Ovary (tissue), 10 donors: ENCODE measurements at places on chromosomes 13 and 19. TPM values are rescaled to one million over a fixed set of nuclear protein-coding genes. Genes with fewer than 3 reads are reported as not detected.

Gene CHAF1A
- polyA plus RNA-seq = 8.6 TPM

Gene ZNF93
- 5.5 TPM for polyA plus RNA-seq

Gene CEACAM21
- polyA plus RNA-seq = 3.0 TPM

Gene ZIC2
- polyA plus RNA-seq = 0.07 TPM

Gene CGB8
- not detected for polyA plus RNA-seq

DNA sequence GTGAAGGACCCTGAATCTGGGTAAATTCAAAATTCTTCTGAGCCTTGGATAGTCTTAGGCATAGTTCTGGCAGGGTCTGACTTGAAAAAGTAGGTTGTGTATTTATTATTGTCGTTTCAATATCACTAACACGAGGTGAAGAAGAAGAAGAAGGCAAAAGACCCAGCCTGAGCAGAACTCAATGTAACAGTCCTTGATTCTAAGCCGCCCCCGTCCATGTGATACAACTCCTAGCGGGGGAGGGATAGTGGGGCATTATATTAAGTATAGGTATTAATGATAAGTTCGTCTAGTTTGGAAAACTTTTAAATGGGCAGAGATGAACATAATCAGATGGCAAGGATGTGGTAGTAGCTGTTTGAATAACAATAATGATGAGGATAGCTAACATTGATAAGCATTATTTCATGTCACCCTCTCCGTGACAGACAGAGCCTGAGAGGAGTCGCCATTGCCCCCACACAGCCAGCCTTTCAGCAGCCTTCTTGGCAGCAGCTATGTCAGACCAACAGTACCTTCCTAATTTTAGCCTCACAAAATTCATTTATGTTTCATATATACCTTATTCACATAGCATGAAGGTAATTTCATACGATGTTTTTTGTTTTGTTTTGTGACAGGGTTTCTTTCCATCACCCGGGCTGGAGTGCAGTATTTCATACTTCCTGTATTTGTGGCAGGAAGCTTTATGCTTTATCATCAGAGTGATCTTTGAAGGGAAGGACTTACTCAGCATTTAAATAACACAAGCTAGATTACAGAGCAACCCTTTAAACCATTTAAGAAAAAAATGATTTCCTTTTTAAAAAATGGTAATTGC, 64.4 kb upstream of the NPAS1 start:
- no peak for DNase-seq

GRCh38 chr13:84038001-84038400, 155.7 kb upstream of the SLITRK1 start:
- no peak for DNase-seq

DNA sequence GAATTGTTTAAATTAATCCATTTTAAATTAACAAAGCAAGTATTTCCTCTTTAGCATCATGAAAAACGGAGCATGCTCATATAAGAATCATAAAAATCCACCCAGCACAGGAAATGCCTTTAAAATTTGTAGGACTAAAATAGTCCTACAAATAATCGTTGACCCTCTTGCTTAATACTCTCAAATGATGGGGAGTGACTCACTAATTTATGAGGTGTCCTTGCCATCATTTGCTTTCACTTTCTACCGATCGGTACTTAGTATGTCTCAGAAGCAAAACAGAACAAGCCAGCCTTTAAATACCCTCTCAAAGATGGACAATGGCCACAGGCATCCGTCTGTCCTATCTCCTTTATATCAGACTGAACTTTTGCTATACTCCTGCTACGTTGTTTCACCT, 97.2 kb downstream of the SUCLA2 start:
- DNase-seq = no peak

DNA sequence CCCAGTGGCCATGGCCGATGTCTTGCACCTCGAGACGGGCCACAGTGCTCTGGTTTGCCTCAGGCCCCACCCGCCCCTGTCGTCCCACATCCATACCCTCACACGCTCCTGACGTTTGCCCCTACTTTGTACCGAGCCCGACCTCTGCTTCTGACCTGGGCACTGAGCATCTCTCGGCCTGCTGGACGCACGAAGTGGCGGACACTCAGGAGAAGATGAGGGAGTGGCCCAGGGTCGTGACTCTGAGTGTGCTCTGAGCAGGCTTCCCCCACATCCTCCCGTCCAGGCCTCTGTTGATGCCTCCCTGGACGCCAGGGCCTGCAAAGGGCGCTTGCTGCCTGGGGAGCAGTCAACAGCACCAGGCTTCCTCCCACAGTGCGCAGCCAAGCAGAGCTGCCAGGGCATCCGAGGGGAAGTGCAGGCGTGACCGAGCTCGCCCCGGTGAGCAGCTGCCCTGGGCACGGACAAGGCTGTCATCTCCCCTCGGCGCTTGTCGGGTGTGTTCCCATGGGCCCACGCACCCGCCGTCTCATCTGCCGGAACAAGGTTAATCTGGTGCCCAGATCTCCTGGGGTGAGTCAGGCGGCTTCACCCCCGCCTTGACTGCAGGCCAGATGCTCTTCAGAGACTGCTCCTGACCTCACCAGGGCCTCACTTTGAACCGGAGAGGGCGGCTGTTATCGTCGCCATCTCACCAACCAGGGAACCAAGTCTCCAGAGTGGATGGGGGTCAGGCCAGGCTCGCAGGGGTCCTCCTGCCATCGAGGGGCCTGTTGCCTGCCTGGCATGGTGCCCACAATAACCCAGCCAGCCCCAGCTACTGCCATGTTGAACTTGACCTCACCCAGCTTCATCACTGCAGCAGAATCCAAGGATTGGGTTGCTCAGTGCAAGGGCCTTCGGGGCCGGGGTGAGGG, 27.2 kb downstream of the COMP start:
- no peak for DNase-seq

GRCh38 chr13:112510002-112510780, 77.8 kb downstream of the TUBGCP3 start:
- DNase-seq = no peak

DNA sequence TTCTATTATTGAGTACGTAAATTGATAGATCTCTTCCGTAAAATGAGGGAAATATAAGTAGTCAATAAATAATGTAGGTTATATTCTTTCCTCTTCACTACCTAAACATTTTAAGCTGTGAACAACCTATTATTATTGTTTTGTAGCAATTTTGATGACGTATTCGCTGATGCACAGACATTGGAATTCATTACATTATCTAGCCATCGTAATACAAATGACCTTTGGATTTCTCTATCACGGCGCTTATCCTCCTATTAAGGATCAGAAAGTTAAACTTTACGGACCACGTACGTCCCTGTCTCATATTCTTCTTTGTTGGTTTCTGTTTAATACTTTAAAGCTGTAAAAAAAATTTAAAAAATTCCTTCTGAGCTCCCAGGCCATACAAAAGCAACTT, 264.9 kb downstream of the ITGBL1 start:
- DNase-seq = no peak

DNA sequence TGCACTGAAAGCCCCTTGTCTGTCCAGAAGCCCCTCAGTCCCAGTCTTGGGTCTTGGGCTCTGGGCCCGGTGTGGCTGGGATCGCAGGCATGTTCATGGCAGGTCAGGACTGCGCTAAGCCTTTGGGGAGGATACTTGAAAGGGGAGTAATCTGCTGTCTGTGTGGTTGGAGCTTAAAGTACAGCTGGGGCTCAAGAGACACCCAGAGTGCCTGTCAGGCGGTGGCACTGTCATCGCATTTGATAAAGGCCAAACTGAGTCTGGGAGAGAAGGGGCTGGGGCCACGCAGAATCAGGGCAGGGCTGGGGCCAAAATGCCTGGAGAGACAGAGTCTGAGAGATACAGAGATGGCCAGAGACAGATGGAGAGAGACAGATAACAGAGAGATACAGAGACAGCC, 4.2 kb upstream of the CILP2 start:
- no peak for DNase-seq

DNA sequence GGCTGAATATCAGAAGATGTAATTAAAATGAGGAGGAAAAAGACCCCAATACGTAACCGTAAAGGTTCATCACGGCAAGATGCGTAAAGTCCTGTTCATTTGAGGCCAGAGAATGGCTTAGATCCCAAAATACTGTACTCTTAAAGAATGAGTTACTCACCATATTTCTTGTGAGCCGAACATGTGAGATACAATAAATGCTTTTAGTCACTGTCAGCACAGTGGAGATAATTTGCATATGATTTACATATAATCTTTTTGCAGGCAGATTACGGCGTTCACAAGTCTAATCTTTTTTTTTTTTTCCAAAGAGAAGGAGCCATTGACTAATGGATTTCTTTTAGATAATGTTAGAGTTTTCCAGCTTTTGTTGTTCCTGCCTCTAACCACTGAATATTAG, 28.4 kb downstream of the AMER2 start:
- no peak for DNase-seq

- DNase-seq = no peak
These were observed 1.5 kb downstream of the ILF3 start for GRCh38 chr19:10655457-10656312.

DNA sequence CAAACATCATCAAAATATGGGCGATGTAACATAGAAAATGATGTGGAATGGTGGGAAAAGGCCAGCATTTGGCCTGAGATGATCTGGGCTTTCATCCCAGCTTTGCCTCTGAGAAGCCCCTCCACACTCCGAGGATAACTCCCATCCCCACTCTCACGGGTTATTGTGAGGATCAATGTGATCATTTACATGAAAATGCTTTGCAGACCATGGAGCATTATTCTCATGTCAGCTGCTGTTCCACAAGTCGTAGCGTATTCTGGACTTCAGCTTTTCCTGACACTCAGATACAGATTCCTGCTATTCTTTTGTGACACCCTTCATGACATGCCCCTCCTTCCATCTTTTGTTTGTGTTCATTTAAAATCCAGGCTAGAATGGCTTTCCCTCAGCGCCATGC, 86.5 kb downstream of the NUFIP1 start:
- DNase-seq = no peak

DNA sequence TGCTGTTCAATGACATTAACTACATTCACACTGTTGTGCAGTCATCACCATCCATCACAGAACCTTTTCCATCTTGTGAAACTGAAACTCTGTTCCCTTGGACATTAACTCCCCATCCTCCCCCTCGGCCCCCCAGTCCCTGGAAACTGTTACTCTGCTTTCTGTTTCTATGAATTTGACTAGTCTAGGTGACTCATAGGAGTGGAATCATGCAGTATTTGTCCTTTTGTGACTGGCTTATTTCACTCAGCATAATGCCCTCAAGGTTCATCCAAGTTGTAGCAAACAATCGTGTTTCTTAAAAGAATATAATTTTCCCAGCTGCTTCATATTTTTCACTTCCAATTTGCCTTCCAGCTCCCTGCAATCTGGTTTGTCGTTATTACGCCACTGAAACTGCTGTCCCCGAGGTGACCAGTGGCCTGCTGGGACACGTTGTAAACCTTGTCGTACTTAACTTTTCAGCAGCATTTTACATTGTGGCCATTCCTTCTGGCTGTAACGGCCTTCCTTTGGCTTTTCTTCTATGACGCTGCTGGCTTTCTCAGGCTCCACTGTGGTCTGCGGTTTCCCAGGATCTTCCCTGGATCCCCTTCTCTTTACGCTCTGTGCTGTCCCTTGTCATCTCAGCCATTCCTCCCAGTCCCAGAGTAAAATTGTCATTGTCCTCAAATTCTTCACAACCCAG, 74.0 kb downstream of the DHRS12 start:
- DNase-seq = peak; percentile 70

DNA sequence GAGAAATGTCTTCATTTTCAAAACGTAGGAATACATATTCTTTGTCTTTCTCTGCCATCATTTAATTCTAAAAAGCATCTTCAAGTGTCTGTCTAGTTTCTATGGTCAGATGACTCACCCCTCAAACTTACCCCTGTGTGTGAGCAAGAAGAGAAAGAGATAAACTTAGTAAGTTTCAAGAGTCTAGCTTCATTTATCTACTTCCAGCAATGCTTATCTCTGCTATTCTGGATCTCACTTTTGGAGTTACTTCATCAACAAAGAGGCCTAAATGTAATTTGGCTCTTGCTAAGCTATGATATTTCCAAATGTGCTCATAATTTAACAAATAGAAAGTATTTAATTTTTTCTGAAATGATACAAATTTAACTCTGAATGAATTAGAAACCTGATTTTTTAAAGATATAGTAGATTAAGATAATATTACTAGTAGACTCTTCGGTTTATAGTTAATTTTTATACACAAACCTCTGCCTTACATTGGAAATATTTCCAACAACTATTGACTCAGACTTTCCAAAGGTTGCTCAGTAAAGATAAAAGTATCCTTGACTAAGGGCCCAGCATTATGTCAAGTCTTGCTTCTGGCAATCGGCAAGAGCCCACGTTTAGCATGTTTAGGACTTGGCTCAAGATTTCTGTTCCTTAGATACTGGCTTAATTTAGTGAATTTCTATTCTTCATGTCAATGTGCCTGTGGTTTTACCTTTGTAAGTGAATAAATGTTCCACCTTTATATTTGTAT, 1511.0 kb upstream of the SLC10A2 start:
- DNase-seq = no peak

DNA sequence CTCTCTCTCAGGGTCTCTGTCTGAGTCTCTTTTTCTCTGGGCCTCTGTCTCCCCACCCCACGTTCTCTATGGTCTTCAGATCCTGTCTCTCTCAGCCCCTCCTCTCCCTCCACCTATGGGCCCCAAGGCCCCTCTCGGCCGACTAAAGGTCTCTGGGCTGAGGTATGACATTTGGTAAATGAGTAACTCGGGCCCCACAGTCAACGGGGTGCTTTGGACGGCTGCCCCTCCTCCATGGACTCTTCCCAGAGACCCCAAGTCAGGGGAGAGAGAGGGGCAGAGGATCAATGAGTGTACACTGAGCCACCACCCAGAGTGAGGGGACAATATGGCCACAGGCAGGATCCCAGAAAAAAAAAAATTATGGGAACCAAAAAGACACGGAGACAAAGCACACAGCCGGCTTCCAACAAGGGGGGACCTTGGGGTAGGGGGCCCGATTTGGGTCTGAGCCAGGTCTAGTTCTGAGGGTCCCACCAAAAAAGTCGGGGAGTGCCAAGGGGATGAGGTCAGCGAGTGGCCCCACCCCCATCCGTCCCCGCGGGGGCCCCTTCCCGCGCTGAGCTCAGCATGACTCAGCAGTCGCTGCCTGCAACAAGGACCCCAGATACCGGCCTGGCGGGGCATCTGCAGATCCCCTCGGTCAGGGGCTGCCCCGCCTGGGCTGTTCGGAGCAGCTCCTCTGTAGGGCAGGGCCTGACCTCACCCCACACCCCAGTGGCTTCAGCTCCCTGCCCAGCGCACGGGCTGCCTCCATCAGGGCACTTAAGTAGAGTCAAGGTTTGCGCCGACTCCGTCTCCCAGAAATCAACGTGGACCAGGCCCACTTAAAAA, 1.5 kb upstream of the FTL start:
- peak; percentile 87 for DNase-seq

GRCh38 chr13:35888457-35888883, 242.7 kb downstream of the DCLK1 start:
- no peak for DNase-seq

- DNase-seq = no peak
These were observed 17.3 kb upstream of the SLC15A1 start for GRCh38 chr13:98769736-98770135.

GRCh38 chr19:40598121-40598917, 2.9 kb upstream of the LTBP4 start:
- peak; percentile 94 for DNase-seq
